Central memory CD8-positive, alpha-beta T cell (primary cell): ENCODE measurements at places on chromosomes 4 and X.

- DNase-seq: no peak
These were observed 13.7 kb upstream of the PIGA start for GRCh38 chrX:15349046-15349445.

- no peak for DNase-seq
These were observed 25.5 kb upstream of the MYOZ2 start for GRCh38 chr4:119110121-119110520.

GRCh38 chr4:12211636-12212035 lies 782.9 kb upstream of the HS3ST1 start:
- no peak for DNase-seq

- DNase-seq: no peak
These were observed 105.0 kb downstream of the SHROOM3 start for GRCh38 chr4:76539979-76540378.

GRCh38 chr4:158356301-158356700 lies 146.0 kb downstream of the TMEM144 start:
- no peak for DNase-seq

DNA sequence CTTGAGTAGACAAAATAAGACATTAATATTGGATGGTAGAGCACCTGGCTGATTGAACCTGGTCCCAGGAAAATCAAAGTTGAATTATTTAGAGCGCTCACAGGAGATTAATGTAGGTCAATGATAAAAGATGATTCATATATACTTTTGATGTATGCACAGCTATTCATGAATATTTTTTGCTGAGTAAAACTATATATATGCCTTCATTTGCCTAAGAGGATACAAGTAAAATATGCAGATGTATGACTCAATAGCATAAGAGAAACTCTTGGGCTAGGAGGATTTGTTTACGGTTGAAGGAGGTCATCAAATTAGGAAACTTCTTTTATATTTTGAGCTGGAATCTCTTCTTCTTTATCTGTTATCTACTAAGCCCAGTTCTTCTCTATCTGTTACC lies 202.7 kb upstream of the HS3ST1 start:
- no peak for DNase-seq

GRCh38 chr4:172683021-172683420 lies 485.6 kb upstream of the GALNT7 start:
- DNase-seq: no peak

DNA sequence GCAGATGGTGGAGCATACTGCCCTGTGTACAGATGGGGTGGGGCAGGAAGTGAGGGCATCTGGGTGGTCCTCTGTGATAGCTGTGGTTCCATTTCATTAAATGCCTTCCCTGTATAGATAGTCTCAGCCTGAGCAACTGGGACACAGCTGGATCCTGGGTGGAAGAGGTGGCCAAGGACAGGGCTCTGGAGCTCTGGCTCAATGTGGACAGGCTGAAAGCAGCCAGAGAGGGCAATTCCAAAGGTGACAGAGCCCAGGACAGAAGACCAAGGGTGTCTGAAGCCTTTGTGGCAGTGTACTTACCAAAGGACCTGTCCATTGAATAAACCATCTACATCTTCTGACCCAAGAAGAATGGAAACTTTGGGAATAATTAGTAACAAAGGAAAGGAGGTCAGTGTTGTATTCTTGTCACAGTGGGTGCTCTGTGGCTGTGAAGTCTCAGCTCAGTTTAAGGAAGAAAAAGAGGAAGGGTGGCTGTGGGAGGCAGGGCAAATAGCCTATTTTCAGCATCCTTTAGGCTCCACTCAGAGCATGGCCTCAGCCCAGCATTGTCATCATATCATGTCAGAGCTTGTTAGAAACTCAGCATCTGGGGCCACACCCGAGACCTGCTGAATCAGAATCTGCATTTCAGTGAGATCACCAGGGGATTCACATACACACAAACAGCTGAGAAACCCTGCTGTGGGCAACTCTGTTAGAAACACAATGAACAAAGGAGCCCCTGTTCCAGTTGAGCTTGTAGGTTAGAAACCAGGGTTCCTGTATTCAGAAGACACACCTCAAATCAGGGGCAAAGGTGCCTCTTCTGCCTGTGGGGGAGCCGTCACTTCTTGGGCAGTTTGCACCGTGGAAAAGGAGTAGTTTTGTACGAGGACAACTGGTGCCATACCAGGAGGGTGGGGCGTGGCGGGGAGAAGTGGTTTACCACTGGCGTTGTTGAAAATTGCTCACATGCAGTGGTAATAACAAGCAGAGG lies 168.6 kb downstream of the PTTG2 start:
- peak; percentile 70 for DNase-seq

- no peak for DNase-seq
These were observed 132.2 kb downstream of the IDS start for GRCh38 chrX:149372866-149373265.

GRCh38 chr4:6324999-6325787 lies 55.5 kb downstream of the WFS1 start:
- no peak for DNase-seq

DNA sequence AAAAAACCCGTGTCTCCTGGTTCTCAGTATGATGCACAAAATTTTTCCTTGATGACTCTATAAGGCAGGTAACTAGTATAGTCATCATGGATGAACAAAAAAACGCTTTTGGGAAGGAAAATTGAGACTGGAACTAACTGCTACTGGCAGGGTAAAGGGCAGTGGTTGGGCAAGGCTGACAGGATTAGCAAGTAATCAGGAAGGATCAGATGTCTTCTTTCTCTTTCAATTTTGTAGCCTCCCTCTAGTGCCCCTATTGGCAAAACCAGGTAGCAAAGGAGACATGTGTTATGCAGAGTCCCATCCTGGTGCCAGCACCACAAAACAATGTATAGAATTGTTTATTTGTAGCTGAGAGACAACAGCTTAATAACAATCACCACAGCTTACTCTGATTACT lies 12.8 kb upstream of the SLITRK4 start:
- DNase-seq: no peak
